ENCODE measurements at places on chromosomes 16 and 17. TPM values are rescaled to one million over a fixed set of nuclear protein-coding genes. Genes with fewer than 3 reads are reported as not detected.

GRCh38 chr16:59905606-59906005 lies 1171.5 kb upstream of the GOT2 start:
- H3K36me3 ChIP-seq: no peaks in the 10 kb centered on the region
- peaks cover 35% of the 10 kb centered on the region for H3K4me1 ChIP-seq
- H3K27ac ChIP-seq: peak overlapping the region; percentile 54
- H3K27me3 ChIP-seq: no peaks in the 10 kb centered on the region

DNA sequence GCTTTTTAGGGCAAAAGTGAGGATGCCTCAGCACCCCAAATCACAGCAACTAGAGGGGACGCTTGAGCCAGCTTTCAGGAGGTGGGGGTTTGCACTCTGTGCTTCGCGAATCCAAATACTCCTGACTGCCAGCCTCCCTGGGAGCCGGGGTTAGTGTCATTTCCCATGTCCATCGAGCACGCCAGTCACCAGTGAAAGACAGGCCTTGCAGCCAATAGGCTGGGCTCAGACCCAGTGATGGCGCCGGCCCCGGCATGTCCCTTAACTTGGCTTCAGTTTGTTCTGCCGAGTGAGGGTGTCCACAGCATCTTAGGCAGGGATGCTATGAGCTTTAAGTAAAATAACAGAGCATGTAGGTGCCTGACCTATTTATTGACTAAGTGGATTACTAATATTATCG lies 50.9 kb upstream of the CDC42EP4 start:
- H3K27ac ChIP-seq: no peak overlapping the region
- H3K4me1 ChIP-seq: no peaks in the 10 kb centered on the region
- no peaks in the 10 kb centered on the region for H3K27me3 ChIP-seq
- H3K36me3 ChIP-seq: no peaks in the 10 kb centered on the region
- H3K4me3 ChIP-seq: no peak overlapping the region
- DNase-seq: no peak

DNA sequence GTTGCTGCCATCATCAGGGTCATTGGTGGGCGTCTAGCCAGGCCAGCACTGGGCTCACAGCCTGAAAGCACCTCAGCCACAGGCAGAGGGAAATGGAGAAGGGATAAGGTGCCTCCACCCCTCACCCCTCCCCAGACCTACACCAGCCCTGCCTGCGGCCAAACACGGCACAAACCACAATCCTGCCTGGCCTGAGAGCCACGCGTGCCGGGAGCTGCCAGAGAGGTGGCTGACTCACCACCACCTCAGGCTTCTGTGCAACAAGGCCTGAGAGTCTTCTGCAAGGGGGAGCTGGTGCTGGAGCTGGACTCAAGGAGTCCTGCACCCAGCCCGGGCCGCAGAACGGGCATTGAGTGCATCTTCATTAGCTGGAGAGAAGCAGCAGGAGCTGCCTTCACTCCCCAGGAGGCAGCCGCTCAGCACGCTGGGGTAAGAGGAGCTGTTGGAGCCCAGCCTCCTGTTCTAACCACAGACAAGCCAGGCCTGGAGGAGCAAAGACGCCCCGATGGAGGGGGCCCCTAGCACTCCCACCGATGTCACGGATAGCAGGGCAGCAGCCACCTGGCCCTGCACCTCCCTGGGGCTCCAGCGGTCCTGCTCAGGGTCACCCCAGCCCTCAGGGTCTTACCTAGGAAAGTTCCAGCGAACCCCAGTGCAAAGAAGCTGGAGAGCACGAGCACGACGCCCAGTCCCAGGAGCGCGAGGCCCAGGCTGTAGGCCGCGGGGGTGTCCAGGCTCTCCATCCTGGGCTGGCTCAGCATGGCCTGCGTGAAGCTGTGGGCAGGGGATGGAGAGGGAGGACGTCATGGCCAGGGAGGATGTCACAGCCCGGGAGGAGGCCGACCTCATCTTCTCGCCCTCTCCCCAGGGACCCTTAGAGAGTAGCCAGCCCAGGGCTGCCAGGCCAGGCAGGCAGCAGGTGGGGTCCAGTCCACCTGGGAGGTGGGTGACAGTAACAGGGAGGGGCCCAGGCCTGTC lies 16.0 kb upstream of the RASD1 start:
- DNase-seq: no peak
- H3K27me3 ChIP-seq: no peaks in the 10 kb centered on the region
- H3K4me1 ChIP-seq: peaks cover 23% of the 10 kb centered on the region
- H3K4me3 ChIP-seq: no peak overlapping the region
- peak overlapping the region; percentile 48 for H3K27ac ChIP-seq

GRCh38 chr16:65446427-65446826 lies 324.6 kb upstream of the CDH11 start:
- no peak for DNase-seq
- no peak overlapping the region for H3K4me3 ChIP-seq
- H3K27ac ChIP-seq: no peak overlapping the region
- H3K4me1 ChIP-seq: no peaks in the 10 kb centered on the region
- no peaks in the 10 kb centered on the region for H3K36me3 ChIP-seq

- no peak for DNase-seq
- H3K27me3 ChIP-seq: no peaks in the 10 kb centered on the region
- no peaks in the 10 kb centered on the region for H3K36me3 ChIP-seq
- no peak overlapping the region for H3K4me3 ChIP-seq
These were observed 1039.2 kb upstream of the GOT2 start for GRCh38 chr16:59773330-59773729.

- no peaks in the 10 kb centered on the region for H3K27me3 ChIP-seq
- peaks cover 12% of the 10 kb centered on the region for H3K36me3 ChIP-seq
- no peak overlapping the region for H3K27ac ChIP-seq
- H3K4me1 ChIP-seq: peaks cover 30% of the 10 kb centered on the region
- no peak for DNase-seq
- no peak overlapping the region for H3K4me3 ChIP-seq
These were observed 148.1 kb downstream of the SOCS1 start for GRCh38 chr16:11107780-11108465.

DNA sequence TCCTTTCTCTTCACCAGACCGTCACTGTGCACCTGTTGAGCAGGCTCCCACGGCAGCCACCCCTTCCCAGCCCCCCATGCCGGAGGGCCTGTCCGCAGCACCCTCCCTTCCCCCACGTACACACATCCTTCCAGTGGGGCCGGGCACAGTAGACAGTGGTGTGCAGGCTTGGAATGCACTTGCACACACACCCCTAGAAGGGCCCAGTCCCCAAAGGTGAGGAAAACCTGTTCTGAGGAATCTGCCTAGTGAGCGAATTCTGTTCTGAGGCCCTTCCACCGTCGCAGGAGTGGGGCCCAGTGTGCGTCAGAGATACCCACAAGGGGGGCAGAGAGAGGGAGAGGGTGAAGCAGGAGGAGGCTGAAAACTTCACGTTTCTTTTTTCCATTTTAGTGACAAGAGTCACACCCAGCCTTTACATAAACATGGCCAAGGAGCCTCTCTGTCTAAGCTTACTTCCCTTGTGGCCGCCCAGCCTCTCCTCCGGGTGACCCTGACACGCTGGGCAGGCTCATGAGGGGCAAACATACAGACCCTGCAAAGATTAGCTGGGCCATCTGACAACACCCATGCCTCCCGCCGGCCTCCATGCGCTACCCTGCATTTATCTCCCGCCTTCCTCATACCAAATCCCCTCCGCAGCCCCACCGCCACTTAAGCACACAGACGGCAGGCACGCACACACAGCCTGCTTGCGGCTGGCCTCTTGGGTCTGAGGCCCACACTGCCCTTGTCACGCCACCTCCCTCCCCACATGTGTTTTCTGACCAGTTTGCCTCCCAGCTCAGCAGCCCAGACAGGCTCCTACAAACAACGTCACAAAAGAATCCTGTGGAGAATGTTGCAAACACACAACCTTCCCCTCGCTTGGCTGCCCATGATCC lies 1.8 kb downstream of the ZBTB4 start:
- H3K36me3 ChIP-seq: peaks cover 4% of the 10 kb centered on the region
- DNase-seq: no peak
- peak overlapping the region; percentile 79 for H3K4me3 ChIP-seq
- H3K4me1 ChIP-seq: peaks cover 48% of the 10 kb centered on the region
- H3K27ac ChIP-seq: peak overlapping the region; percentile 92
- no peaks in the 10 kb centered on the region for H3K27me3 ChIP-seq

- peaks cover 2% of the 10 kb centered on the region for H3K36me3 ChIP-seq
- DNase-seq: no peak
- no peak overlapping the region for H3K4me3 ChIP-seq
These were observed 7.7 kb upstream of the DCTPP1 start for GRCh38 chr16:30437511-30438046.

DNA sequence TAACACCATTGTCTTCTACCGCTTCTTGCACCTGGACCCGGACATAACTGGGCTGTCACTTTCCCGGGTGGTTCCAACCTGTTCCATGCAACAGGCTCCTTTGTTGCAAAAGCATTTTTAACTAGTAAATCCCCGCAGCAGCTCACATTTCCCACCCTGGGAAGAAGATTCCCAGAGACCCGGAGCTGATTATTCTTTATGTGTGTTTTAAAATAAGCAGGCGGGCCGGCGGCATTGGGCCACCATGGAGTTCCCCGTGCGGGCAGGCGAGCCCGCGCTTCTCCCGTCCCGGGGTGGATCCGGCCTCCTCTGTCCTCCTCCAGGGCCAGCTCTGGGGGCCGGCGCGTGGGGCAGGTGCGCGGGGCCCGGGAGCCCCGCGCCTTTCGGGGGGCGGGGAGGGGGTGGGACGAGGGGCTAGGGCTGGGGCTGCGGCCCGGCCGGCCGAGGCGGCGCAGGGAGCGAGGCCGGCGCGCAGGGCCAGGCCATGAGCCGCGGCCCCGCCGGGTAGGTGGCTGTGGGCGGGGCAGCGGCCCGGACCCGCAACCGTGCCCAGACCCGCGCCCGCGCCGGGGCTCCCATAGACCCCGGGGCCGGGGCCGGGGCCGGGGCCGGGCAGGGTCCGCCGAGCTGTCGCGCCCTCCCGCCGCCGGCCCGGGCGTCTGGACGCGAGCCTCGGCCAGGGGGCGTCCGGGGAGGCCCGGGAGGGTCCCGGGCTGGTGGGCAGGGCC lies 1.7 kb downstream of the CRAMP1 start:
- peaks cover 43% of the 10 kb centered on the region for H3K4me1 ChIP-seq
- H3K27me3 ChIP-seq: no peaks in the 10 kb centered on the region
- peak overlapping the region; percentile 86 for H3K4me3 ChIP-seq
- DNase-seq: no peak
- peaks cover 12% of the 10 kb centered on the region for H3K36me3 ChIP-seq

GRCh38 chr17:74784125-74784810 lies 8.1 kb upstream of the NAT9 start:
- peaks cover 19% of the 10 kb centered on the region for H3K36me3 ChIP-seq
- no peaks in the 10 kb centered on the region for H3K4me1 ChIP-seq
- DNase-seq: no peak
- H3K4me3 ChIP-seq: no peak overlapping the region
- H3K27ac ChIP-seq: no peak overlapping the region

GRCh38 chr16:66926961-66927436 lies 1.7 kb upstream of the RRAD start:
- no peak overlapping the region for H3K4me3 ChIP-seq
- peak overlapping the region; percentile 71 for H3K27ac ChIP-seq
- peaks cover 37% of the 10 kb centered on the region for H3K4me1 ChIP-seq

GRCh38 chr16:1645914-1646525 lies 32.1 kb upstream of the JPT2 start:
- H3K4me3 ChIP-seq: no peak overlapping the region
- peaks cover 20% of the 10 kb centered on the region for H3K4me1 ChIP-seq
- no peaks in the 10 kb centered on the region for H3K27me3 ChIP-seq
- peaks cover 59% of the 10 kb centered on the region for H3K36me3 ChIP-seq
- peak overlapping the region; percentile 77 for H3K27ac ChIP-seq

- no peaks in the 10 kb centered on the region for H3K4me1 ChIP-seq
- DNase-seq: no peak
- peaks cover 26% of the 10 kb centered on the region for H3K36me3 ChIP-seq
- no peak overlapping the region for H3K27ac ChIP-seq
These were observed 13.5 kb downstream of the TBCD start for GRCh38 chr17:82765371-82765770.

DNA sequence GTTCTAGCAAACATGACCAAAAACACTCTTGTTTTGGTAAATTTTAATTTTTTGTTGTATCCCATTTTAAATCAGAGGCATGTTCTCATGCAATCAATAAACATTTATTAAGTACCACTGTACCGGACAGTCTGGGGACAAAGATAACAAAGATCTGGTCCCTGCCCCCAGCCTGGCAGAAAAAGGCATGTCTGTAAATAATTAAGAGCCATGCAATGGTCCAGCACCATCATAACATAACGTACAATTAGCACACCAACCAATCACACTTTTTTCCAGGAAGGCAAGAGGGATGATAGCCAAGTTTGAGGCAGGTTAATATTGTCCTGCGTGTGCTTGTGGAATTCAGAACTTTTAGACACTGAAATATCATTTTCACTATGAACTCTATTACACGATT lies 3.5 kb downstream of the KCNJ16 start:
- peaks cover under 1% of the 10 kb centered on the region for H3K27me3 ChIP-seq
- no peaks in the 10 kb centered on the region for H3K36me3 ChIP-seq
- peaks cover 18% of the 10 kb centered on the region for H3K4me1 ChIP-seq
- no peak overlapping the region for H3K27ac ChIP-seq
- no peak for DNase-seq

- H3K27ac ChIP-seq: no peak overlapping the region
- no peak overlapping the region for H3K4me3 ChIP-seq
- H3K27me3 ChIP-seq: no peaks in the 10 kb centered on the region
- no peak for DNase-seq
These were observed 32.6 kb upstream of the KSR1 start for GRCh38 chr17:27423651-27424050.

DNA sequence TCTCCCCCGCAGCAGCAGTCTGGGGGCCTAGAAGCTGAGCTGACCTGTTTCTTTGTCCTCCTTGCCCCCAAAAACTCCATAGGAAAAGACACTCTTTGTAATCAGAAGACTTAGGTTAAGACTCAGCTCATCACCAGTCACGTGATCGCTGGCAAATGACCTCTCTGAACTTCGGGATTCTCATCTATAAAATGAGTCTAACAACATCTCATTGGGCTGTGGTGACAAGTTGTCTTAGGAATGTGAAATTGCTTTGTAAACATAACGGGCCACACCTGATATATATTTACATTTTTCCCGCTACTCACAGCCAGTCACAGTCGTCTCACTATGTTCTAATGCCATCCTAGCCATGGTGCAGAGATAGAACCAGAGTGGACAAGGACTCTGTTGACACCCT lies 86.0 kb upstream of the LHX1 start:
- no peaks in the 10 kb centered on the region for H3K36me3 ChIP-seq
- no peaks in the 10 kb centered on the region for H3K27me3 ChIP-seq
- no peak overlapping the region for H3K27ac ChIP-seq
- peaks cover 20% of the 10 kb centered on the region for H3K4me1 ChIP-seq

- H3K27ac ChIP-seq: no peak overlapping the region
- no peaks in the 10 kb centered on the region for H3K27me3 ChIP-seq
- no peaks in the 10 kb centered on the region for H3K36me3 ChIP-seq
- no peak overlapping the region for H3K4me3 ChIP-seq
- no peaks in the 10 kb centered on the region for H3K4me1 ChIP-seq
These were observed 54.9 kb upstream of the GPRC5B start for GRCh38 chr16:19939553-19939952.

GRCh38 chr16:66422366-66422765 lies 4.7 kb upstream of the BEAN1 start:
- H3K27me3 ChIP-seq: peaks cover 33% of the 10 kb centered on the region
- H3K27ac ChIP-seq: no peak overlapping the region
- DNase-seq: no peak
- no peaks in the 10 kb centered on the region for H3K36me3 ChIP-seq

CYGB gene
- total RNA-seq: 8.6 TPM

HDAC5 gene
- 44.4 TPM for total RNA-seq

DPEP3 gene
- total RNA-seq: not detected

ODAD4 gene
- total RNA-seq: 1.9 TPM

CSHL1 gene
- not detected for total RNA-seq

HOXB6 gene
- not detected for total RNA-seq

PRSS27 gene
- total RNA-seq: 4.2 TPM

CCDC144A gene
- total RNA-seq: 0.16 TPM

KRTAP9-8 gene
- not detected for total RNA-seq

TIMP2 gene
- 1,096 TPM for total RNA-seq

TNFRSF17 gene
- not detected for total RNA-seq

IQCK gene
- 5.8 TPM for total RNA-seq

ITGAL gene
- total RNA-seq: not detected

TMIGD1 gene
- not detected for total RNA-seq

LAT gene
- total RNA-seq: 12.0 TPM

Data from osteocyte (in vitro differentiated cells).